Vagina (tissue), 2 donors: ENCODE measurements at places on chromosomes 13 and 19.

DNA sequence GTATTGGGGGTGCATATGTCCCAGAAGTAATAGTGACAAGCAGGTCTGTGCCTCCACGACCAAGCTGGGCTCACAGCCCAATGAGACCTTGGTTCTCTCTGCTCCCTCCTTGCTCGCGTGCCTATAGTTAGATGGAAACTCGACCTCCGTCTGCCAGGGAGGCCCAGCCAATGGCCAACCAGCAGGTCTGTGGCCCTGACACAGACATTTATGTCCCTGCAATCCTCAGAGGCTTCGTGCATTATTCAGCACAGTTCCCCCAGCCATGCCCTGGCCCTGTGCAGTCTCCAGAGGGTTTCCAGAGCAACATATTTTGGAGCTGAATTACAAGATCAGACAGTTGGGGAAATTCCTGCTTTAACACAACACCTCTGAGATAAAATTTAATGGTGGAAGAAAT is 105.1 kb downstream of the UQCRFS1 start:
- no peak overlapping the region for H3K27ac ChIP-seq
- H3K4me1 ChIP-seq = no peaks in the 10 kb centered on the region
- H3K36me3 ChIP-seq = no peaks in the 10 kb centered on the region
- no peak overlapping the region for H3K4me3 ChIP-seq
- no peak for DNase-seq

DNA sequence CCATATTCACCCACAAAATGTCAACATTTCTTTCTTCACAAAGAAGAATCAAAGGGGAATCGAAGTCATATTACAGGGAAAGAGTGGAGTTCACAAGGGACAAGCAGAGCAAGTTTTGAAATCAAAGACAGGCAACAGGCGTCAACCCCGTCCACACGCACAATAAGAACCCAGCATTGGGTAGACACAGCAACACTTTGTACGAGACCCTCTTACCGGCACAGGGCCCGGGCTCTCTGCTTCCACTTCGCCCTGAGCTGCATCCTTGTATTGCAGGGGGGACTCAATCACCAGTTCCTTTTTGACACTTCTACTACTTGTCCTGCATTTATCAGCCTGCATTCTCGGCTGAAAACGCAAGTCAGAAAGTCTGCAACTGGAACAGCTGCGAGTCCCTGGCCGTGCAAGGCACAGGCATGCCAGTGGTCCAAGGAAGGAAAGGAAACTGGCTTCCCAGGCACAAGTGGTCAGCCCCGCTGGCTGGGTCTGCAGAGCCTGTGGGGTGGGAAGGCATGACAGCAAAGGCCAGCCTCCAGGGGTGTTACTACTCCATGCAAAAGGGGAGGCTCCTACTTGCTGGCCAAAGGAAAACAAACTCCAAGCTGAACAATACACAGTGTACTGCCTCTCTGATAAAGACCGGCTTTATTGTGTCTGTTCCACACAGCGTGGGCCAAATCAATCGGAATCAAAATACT is at the start of gene DOCK9:
Gene DOCK9, minus strand, starts transcription at position 497 of the 698 bp plus-strand sequence. Its CDS starts 155 bp downstream, at position 342.
- peaks cover 31% of the 10 kb centered on the region for H3K4me1 ChIP-seq
- H3K36me3 ChIP-seq = no peaks in the 10 kb centered on the region
- H3K27me3 ChIP-seq = no peaks in the 10 kb centered on the region
- DNase-seq = no peak

DNA sequence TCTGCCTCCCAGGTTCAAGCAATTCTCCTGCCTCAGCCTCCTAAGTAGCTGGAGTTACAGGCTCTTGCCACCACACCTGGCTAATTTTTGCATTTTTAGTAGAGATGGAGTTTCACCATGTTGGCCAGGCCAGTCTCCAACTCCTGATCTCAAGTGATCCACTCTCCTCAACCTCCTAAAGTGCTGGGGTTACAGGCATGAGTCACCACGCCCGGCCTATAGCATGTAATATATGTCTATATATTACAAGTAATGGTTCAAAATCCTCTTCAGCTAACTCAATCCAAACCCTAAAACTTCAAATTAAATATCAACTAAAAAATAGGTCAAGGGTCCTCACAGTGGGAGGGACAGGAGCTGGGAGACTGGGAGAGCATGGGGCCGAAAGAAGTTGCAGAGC is 28.0 kb downstream of the FPR3 start:
- no peak overlapping the region for H3K27ac ChIP-seq
- H3K4me1 ChIP-seq = no peaks in the 10 kb centered on the region
- H3K36me3 ChIP-seq = no peaks in the 10 kb centered on the region
- H3K4me3 ChIP-seq = no peak overlapping the region

DNA sequence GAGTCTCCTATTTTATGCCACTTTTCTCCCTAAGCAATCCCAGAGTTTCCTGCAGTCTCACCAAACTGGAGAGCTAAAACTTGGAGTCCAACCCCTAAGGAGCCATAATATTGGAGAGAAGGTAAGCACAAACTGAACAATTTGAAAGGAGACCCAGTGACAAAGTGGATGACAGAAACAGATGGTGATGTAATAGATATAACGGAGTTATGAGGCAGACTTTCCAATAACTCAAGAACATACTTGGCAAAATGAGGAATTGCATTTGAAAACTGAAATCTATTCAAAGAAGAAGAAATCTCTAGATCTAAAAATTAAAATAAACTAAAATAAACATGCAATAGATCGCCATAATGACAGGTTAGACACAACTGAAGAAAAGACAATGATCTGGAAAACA is 200.9 kb upstream of the MIR17HG start:
- no peak for DNase-seq
- no peaks in the 10 kb centered on the region for H3K27me3 ChIP-seq
- H3K4me1 ChIP-seq = no peaks in the 10 kb centered on the region
- H3K36me3 ChIP-seq = no peaks in the 10 kb centered on the region
- no peak overlapping the region for H3K27ac ChIP-seq
- H3K4me3 ChIP-seq = no peak overlapping the region

DNA sequence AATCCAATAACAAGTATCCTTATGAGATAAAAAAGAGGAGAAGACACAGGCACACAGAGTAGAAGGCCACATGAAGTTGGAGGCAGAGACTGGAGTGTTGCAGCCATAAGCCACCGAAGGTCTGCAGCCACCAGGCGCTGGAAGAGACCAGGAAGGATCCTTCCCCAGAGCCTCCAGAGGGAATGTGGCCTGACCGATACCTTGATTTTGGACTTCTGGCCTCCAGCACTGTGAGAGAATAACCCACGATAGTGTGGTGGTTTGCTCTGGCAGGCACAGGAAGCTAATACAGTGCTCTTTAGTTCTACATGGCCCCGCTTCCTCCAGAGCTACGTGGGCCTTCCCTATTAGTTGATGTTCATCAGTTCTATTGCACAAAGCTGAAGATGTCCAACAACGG is 15.3 kb upstream of the SULT2A1 start:
- no peak overlapping the region for H3K27ac ChIP-seq
- H3K4me1 ChIP-seq = no peaks in the 10 kb centered on the region
- no peaks in the 10 kb centered on the region for H3K27me3 ChIP-seq
- DNase-seq = no peak
- H3K36me3 ChIP-seq = no peaks in the 10 kb centered on the region

DNA sequence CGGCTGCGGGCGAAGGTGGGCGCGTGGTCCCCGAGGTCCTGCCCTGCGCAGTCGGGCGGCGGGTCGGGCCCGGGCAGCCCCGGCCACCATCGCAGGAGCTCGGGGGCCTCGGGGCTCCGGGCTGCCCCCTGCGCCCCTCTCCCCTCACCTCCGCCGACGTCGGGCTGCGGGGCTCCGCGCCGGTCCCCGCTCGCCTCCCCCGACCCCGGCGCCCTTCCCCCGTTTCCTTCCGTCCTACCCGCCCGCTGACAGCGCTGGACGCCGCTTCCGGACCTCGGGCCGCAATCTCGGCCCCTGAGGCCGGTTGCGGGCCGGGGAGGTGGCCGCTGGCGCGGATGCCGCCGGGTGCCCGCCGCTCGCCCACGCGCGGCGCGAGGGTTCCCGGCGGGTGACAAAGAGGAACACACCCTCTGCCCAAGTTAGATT is 720 bp downstream of the FARP1 start:
- H3K27me3 ChIP-seq = no peaks in the 10 kb centered on the region
- H3K4me3 ChIP-seq = peak overlapping the region; percentile 58
